ENCODE measurements at places on chromosomes 11 and 22.

DNA sequence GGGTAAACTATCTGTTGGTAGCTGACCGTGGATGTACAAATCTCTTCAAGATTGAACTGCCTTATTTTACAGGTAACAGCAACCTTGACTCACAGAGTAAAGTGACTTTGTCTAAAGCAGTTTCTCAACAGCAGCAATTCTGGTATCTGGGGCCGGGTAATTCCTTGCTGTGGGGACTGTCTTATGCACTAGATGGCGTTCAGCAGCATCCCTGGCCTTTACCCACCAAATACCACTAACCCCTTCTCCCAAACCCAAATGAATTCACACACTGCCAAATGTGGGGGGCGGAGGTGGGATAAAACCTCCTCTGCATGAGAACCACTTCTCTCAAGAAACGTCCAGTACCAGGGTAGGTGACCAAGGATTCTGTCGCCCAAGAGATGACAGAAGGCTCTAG lies 1.7 kb upstream of the INCENP start:
- DNase-seq: no peak

DNA sequence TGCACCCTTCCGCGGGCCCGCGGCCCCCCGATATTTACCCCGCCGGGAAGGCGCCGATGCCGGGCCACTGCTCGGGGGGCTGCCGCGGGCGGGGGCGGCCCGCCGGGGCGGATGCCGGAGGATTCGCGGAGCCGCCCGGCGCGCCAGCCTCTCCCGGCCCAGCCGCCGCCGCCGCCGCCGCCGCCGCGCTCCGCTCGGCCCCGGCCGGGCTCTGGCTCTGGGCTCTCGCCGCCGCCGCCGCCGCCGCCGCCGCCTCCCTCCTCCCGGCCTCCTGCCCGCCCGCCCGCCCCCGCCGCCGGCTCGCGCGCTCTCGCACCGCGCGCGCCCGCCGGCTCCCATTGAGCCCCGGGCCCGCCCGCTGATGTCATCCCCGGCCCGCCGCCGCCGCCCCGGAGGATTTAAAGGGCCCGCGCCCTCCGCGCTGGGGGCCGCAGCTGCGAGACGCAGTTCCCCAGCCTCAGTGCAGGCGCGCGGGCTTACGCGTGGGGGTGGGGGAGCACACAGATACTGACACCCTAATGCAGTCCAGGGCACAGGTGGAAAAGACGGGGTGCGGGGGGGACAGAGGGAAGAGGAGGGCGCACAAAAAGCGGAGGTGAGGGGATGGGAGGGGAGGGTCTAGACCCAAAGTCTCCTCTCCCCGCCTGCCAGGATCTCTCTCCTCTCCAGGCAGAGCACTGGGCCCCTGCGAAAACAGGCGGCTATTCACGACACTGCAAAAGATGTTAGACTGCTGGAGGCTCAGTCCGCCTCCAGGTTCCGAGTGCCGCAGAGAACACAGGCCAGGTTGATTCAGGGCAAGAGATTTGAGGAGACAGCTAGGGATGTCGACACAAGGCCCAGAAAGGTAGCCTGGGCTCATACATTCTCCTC lies at the start of gene CSNK1E:
Gene CSNK1E (minus strand): TSS at position 312 of the 873 bp plus-strand sequence. CDS start 3,276 bp downstream, outside the sequence.
- peak; percentile 73 for DNase-seq

DNA sequence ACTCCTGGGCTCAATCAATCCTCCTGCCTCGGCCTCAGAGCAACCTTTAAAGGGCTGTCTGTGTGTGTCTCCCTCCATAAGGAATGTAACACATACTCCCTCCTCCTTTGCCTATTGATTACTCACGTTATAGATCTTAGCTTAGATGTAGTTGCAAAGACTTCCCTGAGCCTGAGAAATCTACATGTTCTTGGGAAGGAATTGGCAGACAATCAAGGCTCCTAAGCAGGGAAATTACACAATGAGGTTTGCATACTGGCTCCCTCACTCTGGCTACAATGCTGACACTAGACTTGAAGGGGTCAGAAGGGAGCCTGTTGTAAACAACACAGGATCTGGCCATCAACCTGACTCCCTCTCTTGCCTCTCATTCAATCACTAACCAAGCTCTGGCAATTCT lies 5.2 kb upstream of the OLFML1 start:
- no peak for DNase-seq

GRCh38 chr11:78228467-78228866 lies 39.7 kb downstream of the USP35 start:
- no peak for DNase-seq

DNA sequence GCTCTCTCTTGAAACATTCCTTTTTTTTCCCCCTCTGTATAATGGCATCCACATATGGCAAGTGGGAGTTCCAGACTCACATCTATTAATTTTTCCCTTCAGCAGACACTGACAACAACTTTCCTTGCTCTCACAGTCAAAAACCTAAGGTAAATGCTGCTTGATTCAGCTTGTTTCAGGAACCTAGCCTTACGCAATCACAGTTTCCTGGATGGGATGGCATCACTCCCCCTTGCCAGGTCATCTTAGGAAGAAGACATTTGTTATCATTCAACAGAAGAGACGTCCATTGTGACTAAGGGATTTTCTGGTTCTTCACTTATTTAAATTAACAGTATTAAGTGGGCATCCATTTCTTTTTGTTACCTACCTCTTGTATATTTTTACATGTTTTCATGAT lies 112.0 kb upstream of the PDGFD start:
- no peak for DNase-seq

GRCh38 chr22:17336061-17336460 lies 33.2 kb upstream of the CECR2 start:
- DNase-seq: no peak

DNA sequence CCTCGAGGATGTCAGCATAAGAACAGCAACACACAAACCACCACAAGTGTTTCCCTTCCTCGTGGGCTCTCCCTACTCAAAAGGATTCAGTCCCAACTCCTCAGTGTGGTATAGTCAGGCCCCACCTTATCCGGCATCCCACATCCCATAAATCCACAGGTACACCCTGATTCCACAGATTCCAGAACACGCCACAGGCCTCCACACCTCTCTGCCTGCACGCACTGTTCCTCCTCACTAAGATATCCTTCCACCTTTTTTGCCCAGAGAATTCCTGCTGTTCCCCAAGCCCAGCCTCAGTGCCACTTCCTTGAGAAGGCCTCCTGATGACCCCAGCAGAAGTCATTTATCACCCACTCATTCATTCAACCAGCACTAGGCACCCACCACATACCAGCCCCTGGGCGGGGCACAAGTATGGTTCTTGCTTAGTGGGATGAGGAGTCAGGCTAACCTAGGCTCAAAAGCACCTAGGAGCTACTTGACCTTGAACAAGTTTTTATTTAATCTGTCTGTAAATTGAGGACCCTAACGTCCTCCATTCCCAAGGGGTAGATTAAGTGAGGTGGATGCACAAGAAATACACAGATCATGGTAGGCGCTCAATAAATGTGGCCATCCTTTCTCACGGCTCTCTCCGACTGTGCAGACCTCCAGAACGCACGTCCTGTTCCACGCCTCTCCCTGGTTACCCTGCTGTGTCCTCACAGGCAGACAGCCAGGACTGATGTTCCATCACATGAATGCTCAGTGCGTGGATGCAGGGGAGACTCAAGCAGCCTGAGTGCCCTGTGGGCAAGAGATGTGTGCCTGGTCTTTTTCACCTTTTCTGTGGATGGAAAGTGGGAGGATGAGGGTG lies 2.1 kb upstream of the KCNJ4 start:
- no peak for DNase-seq

All from stimulated activated CD4-positive, alpha-beta T cell treated with anti-CD3 and anti-CD28 coated beads, Interleukin-12 subunit alpha, Interleukin-12 subunit beta, amount 100 ng/mL, for 4 hours (primary cell).